ENCODE measurements at places on chromosomes 13 and 19.

DNA sequence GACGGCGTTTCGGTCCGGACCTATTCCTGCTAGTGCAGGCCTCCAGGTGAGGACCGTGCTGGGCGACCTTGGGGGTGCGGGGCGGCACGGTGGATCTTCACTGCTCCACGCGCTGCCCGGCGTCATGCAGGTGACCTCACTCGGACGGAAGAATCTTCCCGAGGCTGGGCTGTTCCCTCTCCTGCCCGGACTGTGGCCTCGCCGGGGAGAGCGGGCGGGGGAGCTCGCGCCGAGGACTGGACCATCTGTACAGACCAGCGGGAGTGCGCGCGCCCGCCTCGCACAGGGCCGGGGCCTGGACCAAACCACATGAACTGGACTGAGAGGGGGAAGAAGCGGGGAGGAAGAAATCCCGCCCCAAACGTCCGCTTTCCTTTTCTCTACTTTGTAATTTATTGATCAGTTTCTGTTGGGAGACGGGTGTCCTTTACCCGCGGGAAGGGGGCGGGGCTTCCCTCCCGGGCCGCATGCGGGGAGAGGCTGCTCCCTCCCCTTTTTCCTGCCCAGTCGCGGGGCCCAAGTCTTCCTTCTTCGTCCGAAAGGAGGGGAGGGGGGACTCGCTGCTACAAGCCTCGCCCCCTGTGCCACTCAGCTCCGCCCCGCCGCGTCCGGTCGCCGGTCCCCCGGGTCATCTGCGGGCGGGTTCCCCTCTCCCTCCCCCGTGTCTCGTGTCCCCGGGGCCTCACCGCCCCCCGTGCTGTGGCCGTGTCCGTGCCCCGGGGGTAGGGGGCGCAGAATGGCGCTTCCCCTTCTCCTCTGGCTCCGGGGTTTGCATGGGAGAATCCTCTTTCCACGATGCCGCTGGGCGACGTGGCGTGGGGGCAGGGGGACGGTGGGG is 4.9 kb downstream of the HRC start:
- DNase-seq, result no peak

- DNase-seq, result no peak
Observed at GRCh38 chr19:979318-979741, 4.8 kb upstream of the WDR18 start.

DNA sequence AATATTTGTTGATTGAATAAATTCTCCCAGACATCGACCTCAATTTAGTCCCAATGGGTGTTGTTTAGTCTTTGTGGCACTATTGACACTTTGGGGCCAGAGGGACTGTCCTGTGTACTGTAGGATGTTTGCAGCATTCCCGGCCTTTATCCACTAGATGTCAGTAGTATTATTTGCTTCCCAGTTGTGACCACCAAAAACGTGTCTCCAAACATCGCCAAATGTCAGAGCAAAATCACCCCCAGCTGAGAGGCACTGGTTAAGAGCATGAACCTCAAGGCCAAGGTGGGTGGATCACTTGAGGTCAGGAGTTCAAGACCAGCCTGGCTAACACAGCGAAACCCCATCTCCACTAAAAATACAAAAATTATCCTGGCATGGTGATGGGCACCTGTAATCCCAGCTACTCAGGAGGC is 15.4 kb downstream of the NLRP12 start:
- DNase-seq, result no peak

DNA sequence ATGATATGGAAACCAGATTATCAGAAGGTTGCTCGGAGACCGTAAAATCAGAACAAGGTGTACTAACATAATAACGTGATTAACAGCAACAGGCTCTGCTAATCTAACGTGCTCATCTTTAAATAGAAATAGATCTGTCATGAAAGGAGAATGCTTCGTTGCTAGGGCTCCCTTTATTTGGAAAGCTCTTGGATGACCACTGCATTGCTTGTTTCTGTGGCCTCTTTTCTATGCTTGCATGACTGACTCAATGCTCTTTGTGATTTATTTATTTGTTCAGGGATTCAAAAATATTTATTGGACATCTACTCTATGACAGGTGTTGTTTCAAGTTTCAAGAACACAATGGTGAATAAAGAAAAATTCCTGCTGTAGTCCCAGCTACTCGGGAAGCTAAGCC is 22.3 kb upstream of the ZDHHC20 start:
- DNase-seq, result no peak

GRCh38 chr13:32491028-32491427 is 47.6 kb downstream of the N4BP2L2 start:
- DNase-seq, result no peak

DNA sequence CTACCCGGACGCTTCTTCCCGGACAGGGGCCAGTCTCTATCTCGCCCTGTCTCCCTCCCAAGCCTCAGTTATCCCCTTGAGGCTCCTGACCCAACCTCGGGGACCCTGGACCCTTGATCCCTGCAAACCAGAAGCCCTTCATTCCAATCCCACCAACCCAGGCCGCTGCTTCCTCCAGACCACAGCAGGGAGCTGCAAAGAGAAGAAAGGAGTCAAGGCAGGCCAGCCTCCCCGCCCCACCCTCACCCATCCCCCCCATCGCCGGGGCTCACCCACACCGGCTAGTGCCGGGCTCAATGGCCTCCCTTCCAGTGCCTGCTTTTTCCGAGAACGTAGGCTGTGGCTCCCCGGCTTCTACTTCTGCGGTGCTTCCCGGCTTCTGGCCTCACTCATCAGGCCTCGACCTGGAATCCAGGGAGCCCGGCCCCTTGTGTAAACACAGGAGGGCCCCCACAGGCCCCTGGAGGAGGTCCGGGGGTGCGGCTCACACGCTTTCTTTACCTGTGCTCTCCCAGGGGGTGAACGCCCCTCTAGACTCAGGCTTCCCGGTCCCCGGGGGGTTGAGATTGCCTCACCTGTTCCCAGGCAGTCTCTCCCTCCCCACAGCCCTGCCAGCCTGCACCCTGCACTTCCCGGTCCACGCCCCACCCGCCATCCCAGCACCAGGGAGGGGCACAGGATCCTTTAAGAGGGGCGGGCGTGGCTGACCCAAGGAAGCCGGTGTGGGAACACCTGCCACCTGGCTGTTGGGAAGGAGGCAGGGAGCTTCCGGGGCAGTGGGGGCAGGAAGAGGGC is at the start of gene FAM83E:
Gene FAM83E, minus strand, starts transcription at position 641 of the 795 bp plus-strand sequence. CDS start 1,704 bp downstream, outside the sequence.
- DNase-seq, result no peak

GRCh38 chr19:6263735-6264444 is 15.9 kb downstream of the MLLT1 start:
- no peak for DNase-seq

DNA sequence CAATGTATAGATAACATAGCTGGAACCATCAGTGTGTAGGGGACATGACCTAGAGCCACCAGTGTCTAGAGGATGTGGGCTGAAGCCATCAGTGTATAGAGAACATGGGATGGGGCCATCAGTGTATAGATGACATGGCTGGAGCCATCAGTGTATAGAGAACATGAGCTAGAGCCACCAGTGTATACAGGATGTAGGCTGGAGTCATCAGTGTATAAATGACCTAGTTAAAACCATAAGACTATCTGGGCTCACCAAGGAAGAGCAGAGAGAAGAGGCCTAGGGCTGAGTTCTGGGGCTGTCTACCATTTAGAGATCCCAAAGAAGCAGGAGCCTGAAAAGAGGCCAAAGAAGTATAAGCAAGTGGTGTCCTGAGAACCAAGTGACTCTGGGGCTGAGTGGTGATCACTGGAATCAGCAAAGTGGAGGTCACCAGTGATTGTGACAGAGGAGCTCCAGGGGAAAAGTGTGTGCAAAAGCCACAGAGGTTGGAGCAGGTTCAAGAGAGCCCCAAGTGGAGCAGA is 41.0 kb downstream of the RFX2 start:
- no peak for DNase-seq

- DNase-seq, result no peak
Observed at GRCh38 chr13:47291107-47291656, 394.3 kb upstream of the HTR2A start.

GRCh38 chr13:101930331-101930730 is 471.5 kb downstream of the FGF14 start:
- DNase-seq, result no peak

GRCh38 chr19:48873476-48874302 is 1.5 kb downstream of the PPP1R15A start:
- DNase-seq, result no peak

GRCh38 chr13:75224053-75224742 is 257.8 kb downstream of the TBC1D4 start:
- DNase-seq, result no peak

GRCh38 chr13:64276232-64276631 is 2860.6 kb upstream of the PCDH20 start:
- DNase-seq, result no peak

DNA sequence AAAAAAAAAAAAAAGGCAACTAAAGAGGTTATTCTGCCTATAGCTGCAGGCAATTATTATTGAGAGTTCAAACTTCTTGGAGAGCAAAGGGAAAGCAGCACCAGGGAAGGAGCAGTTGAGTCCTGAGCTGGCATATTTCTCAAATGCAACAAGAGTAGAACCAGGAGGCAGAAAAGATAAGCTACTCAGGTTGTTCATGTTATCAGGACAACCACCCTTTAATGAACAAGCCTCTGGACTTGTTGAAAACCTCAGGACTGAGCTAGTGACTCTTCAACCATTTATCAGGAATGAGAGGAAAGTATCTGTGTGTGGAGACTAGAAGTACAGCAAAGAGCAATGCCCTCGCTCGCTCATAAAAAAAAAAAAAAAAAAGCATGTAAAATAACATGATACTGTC is 183.0 kb downstream of the KCTD12 start:
- no peak for DNase-seq

- no peak for DNase-seq
Observed at GRCh38 chr19:15379999-15380647, 536 bp upstream of the AKAP8 start.

DNA sequence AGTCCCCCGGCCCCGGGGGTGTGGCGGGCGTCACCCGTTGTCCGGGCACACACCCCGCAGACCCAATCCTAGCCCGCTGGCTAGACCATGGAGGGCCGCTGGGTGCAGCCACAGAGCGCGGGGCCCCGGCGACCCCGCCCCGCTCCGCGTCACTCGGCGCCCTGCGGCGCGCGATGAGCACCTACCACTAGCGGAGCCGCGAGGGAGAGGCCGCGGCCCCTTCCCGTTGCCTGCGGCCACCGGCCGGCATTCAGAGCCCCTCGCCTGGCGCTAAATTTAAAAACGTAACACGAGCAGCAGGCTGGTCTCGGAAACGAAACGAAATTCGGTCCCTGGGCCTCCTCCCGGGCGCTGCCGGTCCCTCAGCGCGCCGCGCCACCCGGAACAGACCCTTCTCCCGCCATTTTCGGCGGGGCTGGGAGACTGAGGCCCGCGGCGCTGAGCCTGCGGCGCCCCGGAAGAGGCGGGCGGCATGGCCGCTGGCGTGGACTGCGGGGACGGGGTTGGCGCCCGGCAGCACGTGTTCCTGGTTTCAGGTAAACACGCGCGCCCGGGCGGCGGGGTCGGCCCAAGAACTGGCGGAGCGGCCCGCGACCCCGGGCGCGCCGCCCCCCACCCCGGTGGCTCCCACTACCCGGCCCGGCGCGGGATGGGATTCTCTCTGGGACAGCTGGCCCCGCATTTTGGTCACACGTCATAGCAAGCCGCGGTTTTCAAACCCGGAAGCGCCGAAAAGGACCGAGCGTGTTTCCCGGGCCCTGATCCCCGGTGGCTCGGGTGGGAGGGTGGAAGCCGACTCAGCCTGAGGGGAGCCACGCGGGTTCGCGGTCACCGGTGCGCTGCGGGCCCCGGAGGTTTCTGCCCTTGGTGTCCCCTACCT is at the start of gene RNASEH2B:
Gene RNASEH2B, plus strand, starts transcription at position 187 of the 880 bp plus-strand sequence. Its CDS starts 286 bp downstream, at position 473.
- peak; percentile 50 for DNase-seq

DNA sequence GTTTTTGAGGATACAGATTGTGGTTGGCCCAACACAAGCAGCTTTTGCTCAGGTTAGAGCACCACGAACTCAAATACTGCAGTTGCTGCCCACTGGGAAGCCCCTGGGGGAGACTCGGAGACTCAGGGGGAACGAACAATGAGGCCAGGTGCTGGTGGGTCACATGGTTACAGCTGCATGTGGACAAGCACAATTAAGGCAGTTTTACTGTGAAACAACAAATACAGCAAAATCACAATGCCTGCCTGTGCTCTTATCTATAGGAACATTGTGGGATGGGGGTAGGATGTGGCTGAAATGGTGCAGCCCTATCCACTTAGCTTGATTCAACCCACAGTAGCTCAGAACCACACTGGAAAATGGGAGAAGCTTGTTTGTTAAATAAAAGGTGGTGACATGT is 119.7 kb upstream of the SPATA13 start:
- DNase-seq, result no peak

- no peak for DNase-seq
Observed at GRCh38 chr19:29927944-29928625, 14.0 kb upstream of the URI1 start.

GRCh38 chr19:16797876-16798275 is 31.3 kb upstream of the SIN3B start:
- no peak for DNase-seq

- DNase-seq, result no peak
Observed at GRCh38 chr13:31794452-31794851, 55.1 kb downstream of the RXFP2 start.

- no peak for DNase-seq
Observed at GRCh38 chr19:53037101-53038097, 7.1 kb upstream of the ERVV-2 start.

- DNase-seq, result no peak
Observed at GRCh38 chr19:49997709-49998108, 27.5 kb downstream of the VRK3 start.

Data from activated CD4-positive, alpha-beta T cell treated with anti-CD3 and anti-CD28 coated beads for 1 hour (primary cell).